Suppressor macrophage treated with lipopolysaccharide for 4 hours (primary cell): ENCODE measurements at places on chromosomes 12 and 14.
A peak's percentile ranks its signal among the peaks of the same experiment; 100 is the strongest.

- DNase-seq, result no peak
Observed at GRCh38 chr12:46271863-46272262, 3.0 kb upstream of the SLC38A1 start.

DNA sequence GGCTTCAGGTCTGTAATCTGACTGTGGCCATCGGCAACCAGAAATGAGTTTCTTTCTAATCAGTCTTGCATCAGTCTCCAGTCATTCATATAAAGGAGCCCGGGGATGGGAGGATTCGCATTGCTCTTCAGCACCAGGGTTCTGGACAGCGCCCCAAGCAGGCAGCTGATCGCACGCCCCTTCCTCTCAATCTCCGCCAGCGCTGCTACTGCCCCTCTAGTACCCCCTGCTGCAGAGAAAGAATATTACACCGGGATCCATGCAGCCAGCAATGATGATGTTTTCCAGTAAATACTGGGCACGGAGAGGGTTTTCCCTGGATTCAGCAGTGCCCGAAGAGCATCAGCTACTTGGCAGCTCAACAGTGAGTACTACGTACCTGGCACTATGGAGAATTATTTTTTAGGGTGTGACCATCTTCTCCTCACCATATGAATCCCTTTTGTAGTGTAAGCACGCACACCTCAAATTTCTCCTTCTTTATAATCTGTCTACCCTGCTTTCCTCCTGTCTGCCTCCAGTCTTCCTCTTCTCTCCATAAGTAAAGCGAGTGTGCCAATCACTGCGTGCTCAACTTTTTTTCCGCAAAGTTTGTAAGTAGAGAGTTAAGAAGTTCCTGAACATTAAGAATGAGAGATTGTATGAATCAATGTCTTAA, at the start of gene TPH2:
Gene TPH2 (plus strand): TSS at position 118 of the 658 bp plus-strand sequence. CDS start 142 bp downstream, at position 260.
- peak; percentile 44 for DNase-seq

DNA sequence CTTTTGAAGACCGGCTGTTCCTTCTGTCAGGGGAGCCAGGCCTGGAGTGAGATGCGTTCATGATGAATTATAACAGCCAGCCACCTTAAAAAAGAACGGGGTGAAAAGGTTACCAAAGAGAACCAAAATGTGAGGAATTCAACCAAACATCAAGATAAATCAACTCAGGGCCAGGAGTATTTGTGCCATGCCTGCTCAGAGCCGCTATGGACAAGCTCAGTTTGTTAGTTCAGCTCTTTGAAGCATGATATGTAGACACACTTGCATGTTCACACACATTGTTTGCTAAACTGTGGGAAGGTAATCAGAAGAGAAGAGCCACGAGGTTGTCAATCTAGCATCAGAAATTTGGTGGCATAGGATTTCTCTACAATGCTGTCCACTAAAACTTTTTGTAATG, 367.4 kb upstream of the TBX3 start:
- no peak for DNase-seq

DNA sequence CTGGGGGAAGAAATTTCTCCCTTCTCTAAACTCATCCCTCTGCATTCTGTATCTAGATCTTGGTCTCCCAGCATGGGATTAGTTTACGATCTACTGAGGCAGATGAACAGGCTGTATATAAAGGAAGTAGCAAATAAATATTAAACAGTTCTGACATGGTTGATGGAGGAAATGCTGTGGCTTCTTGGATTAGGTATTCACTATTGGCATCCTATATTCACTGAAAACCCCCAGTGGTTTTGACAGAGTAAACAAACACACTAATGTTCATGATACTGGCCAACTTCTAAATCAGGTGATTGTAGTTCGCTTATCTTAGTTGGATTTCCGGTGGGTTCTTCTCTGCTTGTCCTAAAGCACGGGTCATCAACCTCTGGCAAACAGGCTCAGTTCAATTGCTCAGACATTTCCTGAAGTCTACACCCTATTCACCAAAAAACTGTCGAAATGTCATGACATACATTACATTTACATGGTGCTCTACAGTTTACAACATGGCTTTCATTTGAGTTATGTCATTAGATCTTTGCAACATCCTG, 433.9 kb downstream of the EGLN3 start:
- no peak for DNase-seq

- no peak for DNase-seq
Observed at GRCh38 chr12:51846271-51846691, 2.2 kb downstream of the FIGNL2 start.

DNA sequence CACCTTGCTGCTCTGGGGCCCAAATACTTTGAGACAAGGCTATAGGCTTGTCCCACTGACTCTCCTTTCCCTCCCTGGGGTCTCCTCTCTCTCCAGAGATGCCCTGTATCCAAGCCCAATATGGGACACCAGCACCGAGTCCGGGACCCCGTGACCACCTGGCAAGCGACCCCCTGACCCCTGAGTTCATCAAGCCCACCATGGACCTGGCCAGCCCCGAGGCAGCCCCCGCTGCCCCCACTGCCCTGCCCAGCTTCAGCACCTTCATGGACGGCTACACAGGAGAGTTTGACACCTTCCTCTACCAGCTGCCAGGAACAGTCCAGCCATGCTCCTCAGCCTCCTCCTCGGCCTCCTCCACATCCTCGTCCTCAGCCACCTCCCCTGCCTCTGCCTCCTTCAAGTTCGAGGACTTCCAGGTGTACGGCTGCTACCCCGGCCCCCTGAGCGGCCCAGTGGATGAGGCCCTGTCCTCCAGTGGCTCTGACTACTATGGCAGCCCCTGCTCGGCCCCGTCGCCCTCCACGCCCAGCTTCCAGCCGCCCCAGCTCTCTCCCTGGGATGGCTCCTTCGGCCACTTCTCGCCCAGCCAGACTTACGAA, 3.1 kb downstream of the NR4A1 start:
- no peak for DNase-seq

DNA sequence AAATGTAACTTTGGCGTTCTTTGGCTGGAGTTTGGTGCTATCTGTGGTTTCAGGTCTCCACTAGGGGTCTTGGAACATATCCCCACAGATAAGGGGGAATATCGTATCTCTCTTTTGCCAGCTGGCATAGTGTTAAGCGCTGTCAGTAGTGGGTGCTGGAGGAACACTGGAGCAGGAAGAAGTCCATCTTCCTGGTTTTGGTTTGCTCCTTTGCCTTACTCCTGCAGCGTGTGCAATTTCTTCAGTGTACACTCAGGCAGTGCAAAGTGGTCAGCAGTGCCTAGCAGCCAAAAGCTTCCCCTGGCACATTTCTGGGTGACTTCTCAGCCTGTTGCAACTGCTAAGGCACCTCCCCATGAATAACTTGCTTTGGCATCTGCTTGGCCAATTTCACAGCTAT, 11.7 kb upstream of the RIPK3 start:
- no peak for DNase-seq

DNA sequence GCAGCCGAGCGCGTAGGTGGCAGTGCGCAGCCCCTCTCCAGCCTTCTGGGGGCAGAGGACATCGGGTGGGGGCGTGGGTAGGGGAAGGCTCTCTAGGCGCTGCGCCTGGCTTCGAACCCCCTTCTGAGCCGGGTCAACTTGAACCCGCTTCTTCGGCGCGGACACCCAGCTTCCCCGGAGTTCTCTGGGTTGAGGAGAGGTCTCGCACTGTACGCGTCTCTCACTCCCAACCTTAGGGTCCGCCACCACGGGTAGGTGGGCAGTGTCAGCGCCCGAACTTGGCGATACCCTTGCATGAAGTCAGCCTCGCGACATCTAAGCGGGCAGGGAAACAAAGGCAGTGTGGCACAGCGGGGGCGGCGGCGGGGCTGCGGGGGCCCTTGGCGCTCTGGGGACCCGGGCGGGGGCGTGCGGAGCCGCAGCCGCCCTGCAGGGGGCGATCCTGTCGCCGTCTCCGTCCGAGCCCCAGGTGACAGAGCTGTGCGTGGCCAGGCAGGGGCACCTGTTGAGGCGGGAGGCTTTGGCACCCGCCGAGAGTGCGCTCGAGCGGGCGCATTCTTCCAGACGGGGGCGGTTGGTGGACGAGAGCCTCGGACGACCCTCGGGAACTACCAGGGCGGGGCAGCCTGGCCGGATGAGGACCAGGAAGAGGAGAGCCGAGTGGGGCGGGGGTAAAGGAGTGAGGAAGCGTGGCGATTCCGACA, 1.1 kb downstream of the GALNT16 start:
- DNase-seq, result no peak
